Dorsolateral prefrontal cortex (tissue), 122 donors: ENCODE measurements at places on chromosomes 2 and 18. TPM values are rescaled to one million over a fixed set of nuclear protein-coding genes. Genes with fewer than 3 reads are reported as not detected.

Gene VSNL1
- 353 TPM for total RNA-seq

Gene TUBA4B
- total RNA-seq, result not detected

Gene CDH19
- total RNA-seq, result 34.4 TPM

Gene BMP10
- not detected for total RNA-seq

Gene INPP5D
- 14.9 TPM for total RNA-seq

Gene TCF23
- total RNA-seq, result 0.10 TPM

Gene DOK1
- 3.4 TPM for total RNA-seq

Gene TTC32
- total RNA-seq, result 12.4 TPM
